Bronchial smooth muscle cell (primary cell): ENCODE measurements at places on chromosomes 1 and 21. TPM values are rescaled to one million over a fixed set of nuclear protein-coding genes. Genes with fewer than 3 reads are reported as not detected.

Gene GUCA2A
- total RNA-seq = not detected in 2 replicates

Gene WASF2
- total RNA-seq = 15.8 and 19.2 TPM in 2 replicates

Gene RCAN3
- total RNA-seq = 2.3 and 4.7 TPM in 2 replicates

Gene RNU11
- total RNA-seq = not detected in 2 replicates

Gene FCRL6
- total RNA-seq = not detected in 2 replicates

Gene PRAMEF7
- not detected in 2 replicates for total RNA-seq

Gene CD53
- not detected in 2 replicates for total RNA-seq

Gene SPRR2D
- total RNA-seq = not detected in 2 replicates

Gene DEGS1
- 30.1 and 45.6 TPM in 2 replicates for total RNA-seq

Gene KRTAP7-1
- not detected in 2 replicates for total RNA-seq

Gene TLR5
- total RNA-seq = under 0.01 TPM in 1 of 2 replicates, not detected in the other

Gene ARHGAP30
- total RNA-seq = under 0.01 and 0.09 TPM in 2 replicates

Gene KDF1
- under 0.01 and 0.09 TPM in 2 replicates for total RNA-seq

Gene MINDY1
- 11.3 and 21.5 TPM in 2 replicates for total RNA-seq

Gene TCHH
- 0.16 TPM in 1 of 2 replicates, not detected in the other for total RNA-seq

Gene TOR3A
- 28.1 and 34.0 TPM in 2 replicates for total RNA-seq

Gene UBE2U
- total RNA-seq = not detected in 2 replicates

Gene AADACL3
- total RNA-seq = not detected in 2 replicates

Gene AIRE
- not detected in 2 replicates for total RNA-seq

Gene LCE1B
- not detected in 2 replicates for total RNA-seq

Gene TTC22
- not detected in 2 replicates for total RNA-seq

Gene NPL
- total RNA-seq = 3.0 and 3.2 TPM in 2 replicates

Gene CR1L
- not detected in 2 replicates for total RNA-seq

Gene NTMT2
- total RNA-seq = not detected in 2 replicates

Gene RNF2
- total RNA-seq = 19.1 and 42.7 TPM in 2 replicates

Gene RSPH1
- total RNA-seq = under 0.01 and 0.09 TPM in 2 replicates

Gene TNFRSF4
- under 0.01 TPM in 1 of 2 replicates, not detected in the other for total RNA-seq

Gene TMEM269
- under 0.01 TPM in 1 of 2 replicates, not detected in the other for total RNA-seq

Gene NUAK2
- 0.43 and 1.3 TPM in 2 replicates for total RNA-seq

Gene DIRAS3
- total RNA-seq = 1.3 and 5.2 TPM in 2 replicates

Gene CHI3L1
- total RNA-seq = 1.1 and 4.4 TPM in 2 replicates

Gene FLG2
- total RNA-seq = under 0.01 TPM in 2 replicates

Gene SHISAL2A
- total RNA-seq = not detected in 2 replicates

Gene MRPL24
- total RNA-seq = 41.3 and 43.3 TPM in 2 replicates

Gene AJAP1
- not detected in 2 replicates for total RNA-seq

Gene BLACAT1
- total RNA-seq = not detected in 2 replicates

Gene DUSP12
- 28.5 and 31.2 TPM in 2 replicates for total RNA-seq

Gene CBR1
- total RNA-seq = 144 and 179 TPM in 2 replicates

Gene CHML
- 2.5 and 4.1 TPM in 2 replicates for total RNA-seq

Gene CYP4Z1
- not detected in 2 replicates for total RNA-seq

Gene CDC20
- total RNA-seq = 1.2 and 8.7 TPM in 2 replicates

Gene KRTAP19-3
- not detected in 2 replicates for total RNA-seq

Gene SARS1
- total RNA-seq = 204 and 392 TPM in 2 replicates

Gene SAMD11
- 7.5 and 30.3 TPM in 2 replicates for total RNA-seq

Gene LRRN2
- total RNA-seq = 0.34 TPM in 1 of 2 replicates, not detected in the other

Gene KRTAP12-2
- total RNA-seq = not detected in 2 replicates

Gene FBLIM1
- total RNA-seq = 10.7 and 11.8 TPM in 2 replicates

Gene AK4
- total RNA-seq = 4.3 and 4.9 TPM in 2 replicates

Gene WNT3A
- not detected in 2 replicates for total RNA-seq

Gene EPB41
- total RNA-seq = 1.6 and 9.4 TPM in 2 replicates

Gene CD1B
- total RNA-seq = not detected in 2 replicates
